Activated gamma-delta T cell treated with Interleukin-2 at 50 U/mL for 16 hours (primary cell): ENCODE measurements at places on chromosomes 11 and 22.
A peak's percentile ranks its signal among the peaks of the same experiment; 100 is the strongest.

DNA sequence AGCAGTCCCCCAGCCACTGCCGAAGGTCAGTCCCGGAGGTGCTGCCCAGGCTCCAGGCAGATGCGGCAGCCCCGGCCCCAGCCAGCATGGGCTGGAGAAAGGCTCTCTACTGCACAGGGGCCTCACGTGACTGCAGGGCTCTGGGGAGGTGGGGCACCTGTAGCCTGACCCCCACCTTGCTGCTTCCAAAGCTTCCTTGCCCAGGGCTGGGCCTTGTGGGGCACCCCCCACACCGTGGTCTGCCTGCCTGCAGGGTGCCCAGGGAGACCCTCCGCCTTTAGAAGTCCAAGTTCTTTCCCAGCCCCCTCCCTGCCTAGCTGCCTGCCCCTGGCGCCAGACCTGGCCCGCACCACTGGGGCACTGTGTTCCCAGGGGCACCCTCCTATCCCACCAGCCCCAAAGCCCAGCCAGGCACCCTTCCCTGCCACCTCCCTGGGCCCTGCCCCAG is 28.4 kb upstream of the TXNRD2 start:
- no peak for DNase-seq

DNA sequence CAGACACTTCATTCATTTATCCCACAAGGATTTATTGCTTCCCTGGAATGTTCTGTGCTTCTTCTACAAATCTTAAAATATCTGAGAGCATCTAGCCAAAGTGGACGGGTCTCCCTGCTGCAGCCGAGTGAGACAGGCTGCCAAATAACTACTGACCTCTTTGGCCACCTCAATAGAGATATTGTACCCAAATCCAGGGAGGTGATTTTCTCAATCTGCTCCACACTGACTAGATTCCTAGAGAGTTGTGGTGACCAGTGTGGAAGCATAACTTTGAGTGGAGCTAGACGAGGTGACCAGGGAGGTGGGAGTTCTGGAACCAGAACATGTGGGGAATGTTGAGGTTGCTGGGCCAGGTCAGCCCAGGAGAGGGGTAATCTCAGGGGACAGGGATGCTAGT is 77.5 kb downstream of the THAP12 start:
- DNase-seq, result no peak

DNA sequence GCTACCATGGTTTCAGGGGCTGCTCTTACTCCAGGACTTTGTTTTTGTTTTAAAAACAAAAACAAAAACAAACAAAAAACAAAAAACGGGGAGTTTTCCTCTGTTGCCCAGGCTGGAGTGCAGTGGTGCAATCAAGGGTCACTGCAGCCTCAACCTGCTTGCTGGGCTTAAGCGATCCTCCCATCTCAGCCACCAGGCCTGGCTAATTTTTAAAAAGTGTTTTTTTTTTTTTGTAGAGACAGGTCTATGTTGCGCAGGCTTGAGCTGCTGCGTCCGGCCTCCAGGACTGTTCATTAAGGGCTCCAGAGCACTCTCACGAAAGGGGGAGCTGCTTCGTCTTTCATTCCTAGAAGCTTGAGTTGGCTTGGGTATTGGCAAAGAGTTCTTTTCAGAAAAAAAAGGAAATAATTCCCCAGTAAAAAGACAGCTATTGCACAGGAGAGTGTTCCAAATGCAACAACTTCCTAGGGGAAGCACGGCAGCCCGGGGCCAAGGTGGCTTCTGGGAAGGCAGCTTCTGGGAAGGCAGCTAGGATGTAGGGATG is 78.5 kb downstream of the NAT10 start:
- no peak for DNase-seq

DNA sequence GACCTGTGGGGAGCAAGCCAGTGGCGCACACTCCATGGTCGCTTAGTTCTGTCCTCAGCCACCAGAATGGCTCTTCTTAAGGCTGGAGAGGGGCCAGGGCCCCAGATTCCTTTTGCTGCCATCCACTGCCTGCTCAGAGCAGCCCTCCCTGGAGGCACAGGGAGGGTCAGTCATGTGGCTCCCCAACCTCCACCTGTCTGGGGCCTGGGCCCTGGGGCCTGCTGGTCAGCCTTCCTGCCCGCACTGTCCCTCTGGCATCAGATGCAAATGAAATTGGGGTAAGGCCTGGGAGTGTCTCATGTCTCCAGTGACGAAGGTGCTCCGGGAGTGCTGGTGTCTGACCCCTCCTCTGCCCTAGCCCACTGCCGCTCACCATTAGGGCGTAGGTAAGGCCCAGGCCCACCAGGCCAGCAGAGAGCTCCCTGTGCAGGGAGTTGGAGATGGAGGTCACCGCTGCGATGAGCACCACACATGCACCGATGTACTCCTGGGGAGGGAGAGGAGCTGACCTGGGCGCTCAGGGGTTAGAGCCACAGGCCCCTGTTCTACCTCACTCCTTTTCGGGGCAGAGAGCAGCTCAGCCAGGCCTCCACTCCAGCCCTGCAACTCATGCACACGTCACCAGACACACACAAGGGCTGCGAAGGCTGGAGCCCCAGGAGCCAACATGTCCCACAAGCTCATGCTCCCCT is 9.0 kb upstream of the KCNJ11 start:
- no peak for DNase-seq

DNA sequence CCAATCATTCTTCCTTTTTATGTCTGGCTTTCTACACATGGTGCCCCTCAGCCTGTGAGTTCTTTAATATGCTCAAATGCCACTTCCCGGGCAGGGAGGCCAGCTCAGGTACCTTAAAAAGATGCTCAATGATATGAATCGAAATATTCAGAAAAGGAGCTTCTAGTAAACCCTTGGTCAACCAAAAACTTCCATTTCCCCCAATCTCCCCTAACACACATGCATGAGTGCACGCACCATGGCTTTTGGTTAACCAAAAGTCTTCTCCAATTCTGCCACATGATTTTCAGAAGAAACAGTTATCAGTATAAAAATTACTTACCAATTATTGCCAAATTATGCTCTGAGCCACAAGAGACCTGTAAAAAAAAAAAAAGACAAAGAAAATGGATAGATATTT is 135.0 kb downstream of the SERGEF start:
- no peak for DNase-seq

- DNase-seq, result no peak
Measured at GRCh38 chr11:16985297-16985696, 28.9 kb downstream of the PLEKHA7 start.

- no peak for DNase-seq
Measured at GRCh38 chr11:48041877-48042695, 61.7 kb downstream of the PTPRJ start.

- DNase-seq, result no peak
Measured at GRCh38 chr11:104799251-104799650, 99.0 kb downstream of the CASP12 start.

DNA sequence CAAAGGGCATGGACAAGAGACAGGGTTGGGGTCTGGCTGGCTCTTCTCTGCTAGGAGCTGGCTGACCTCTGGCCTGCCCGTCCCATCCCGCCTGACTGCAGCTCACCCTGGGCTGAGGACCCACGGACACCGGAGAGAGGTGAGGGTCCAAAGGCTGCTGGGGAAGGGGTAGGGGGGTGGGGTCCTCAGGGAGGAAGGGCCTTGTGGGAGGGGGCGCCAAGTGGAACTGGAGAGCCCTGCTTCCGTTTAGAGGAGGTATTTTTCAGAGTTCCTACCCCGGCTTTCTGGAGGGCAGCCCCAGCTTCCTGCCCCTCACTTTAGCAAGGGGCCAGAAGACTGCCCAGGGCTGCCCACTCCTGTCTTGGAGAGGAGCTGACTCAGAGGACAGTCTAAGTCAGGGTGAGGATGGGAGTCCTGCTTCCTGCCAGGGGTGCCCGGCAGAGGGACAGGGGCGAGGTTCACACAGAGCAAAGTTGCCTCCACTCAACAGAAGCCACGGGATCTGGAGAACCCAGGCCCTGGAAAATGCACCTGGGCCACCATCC is 7.1 kb downstream of the LARGE2 start:
- DNase-seq, result no peak

- peak; percentile 50 for DNase-seq
Measured at GRCh38 chr22:36384766-36385481, 2.8 kb downstream of the MYH9 start.

GRCh38 chr11:68150037-68150436 is 28.8 kb upstream of the CHKA start:
- DNase-seq, result no peak

- DNase-seq, result no peak
Measured at GRCh38 chr11:80860632-80861031, 1419.8 kb upstream of the TENM4 start.

- DNase-seq, result no peak
Measured at GRCh38 chr22:32932176-32932575, 126.0 kb downstream of the SYN3 start.

DNA sequence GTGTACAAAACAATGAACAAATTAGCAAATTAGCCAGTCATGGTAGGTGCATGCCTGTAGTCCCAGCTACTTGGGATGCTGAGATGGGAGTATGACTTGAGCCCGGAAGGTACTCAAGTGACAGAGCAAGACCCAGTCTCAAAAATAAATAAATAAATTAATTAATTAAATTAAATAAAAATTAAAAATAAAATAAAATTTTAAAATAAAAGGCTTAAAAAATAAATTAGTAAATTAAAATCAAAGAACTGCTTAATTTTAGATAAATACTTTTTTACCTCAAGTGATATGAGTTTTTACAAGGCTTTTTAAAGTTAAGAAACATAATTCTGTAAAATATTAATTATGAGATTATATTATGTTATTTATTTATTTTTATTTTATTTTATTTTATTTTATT is 50.9 kb upstream of the TSPAN18 start:
- no peak for DNase-seq

DNA sequence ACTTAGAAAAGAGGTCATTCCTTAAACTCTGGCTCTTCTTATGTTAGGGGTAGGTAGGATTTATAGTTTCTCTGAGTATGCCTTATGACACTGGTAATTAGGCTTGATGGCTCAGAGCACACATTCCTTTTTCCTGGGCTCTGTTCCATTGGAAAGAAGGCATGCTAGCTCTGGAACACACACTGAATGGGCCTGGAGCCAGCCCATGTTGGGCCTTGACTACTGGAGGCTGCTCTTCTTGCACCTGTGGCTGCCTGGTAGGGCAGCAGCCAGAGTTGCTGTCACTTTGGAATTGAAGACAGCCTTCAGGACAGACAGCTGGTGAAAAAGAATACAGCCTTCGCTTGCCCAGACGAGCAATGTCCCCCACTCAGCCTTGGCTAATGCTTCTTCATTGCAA is 18.2 kb downstream of the MCAM start:
- no peak for DNase-seq

DNA sequence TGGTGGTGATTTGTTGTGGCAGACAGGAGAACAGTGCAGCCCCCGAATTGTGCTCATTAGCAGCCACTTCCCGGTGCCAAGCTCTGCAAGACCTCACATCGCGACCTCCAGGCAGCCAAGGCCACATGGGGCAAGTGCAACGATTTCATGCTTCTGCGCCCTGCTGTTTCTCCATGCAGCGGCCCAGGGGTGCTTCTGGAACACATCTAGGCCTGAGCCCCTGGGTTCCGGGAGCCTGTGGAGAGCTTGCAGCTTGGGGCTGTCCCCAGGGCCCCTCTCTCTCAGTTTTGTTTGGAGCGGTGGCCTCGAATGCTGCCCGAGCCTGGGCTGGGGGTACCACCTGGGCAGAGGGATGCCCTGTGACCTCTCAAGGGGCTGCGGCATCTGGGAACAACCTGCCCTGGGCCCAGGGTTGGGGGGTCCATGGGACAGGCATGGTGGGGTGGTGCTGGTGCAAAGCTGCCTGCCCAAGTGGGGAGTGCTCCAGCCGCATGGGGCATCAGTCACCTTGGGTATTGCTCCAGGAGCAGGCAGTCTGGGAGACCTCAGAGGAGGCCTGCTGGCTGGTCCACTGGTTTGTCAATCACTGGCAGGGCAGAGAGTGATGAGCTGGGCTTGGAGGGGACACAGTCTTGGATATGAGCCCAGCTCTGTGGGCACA is 51.9 kb downstream of the TPCN2 start:
- DNase-seq, result no peak

DNA sequence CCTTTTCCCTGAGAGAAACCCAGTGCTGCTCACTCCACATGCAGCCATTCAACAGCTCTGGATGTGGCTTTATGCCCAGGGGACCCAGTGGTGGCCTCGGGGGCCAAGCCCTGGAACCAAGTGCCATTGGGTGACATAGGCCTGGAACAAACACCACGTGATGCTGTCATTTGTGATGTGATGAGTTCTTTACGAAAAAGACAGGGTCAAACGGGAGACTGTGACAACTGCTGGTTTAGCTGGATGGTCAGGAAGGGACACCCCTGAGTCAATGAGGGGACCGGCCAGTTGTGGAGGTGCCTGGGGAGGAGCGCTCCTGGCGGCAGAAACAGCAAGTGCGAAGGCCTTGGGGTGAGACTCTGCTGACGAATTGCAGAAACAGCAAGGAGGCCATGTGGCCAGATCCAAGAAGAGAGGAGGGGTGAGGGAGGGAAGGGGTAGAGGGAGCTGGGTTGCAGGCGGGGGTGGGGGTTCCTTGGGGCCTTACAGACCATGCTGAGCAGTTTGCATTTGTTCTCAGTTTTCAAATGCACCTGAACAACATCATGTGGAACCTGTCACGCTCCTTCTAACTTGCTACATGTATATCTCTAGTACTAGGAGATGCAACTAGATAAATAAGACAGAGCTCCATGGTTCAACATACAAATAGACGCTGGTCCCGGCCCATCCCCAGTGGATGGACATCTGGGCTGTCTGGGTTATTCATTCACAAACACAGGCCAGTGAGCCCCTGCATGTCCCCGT is 56.1 kb downstream of the IGLL5 start:
- no peak for DNase-seq

GRCh38 chr22:45006111-45006963 is 3.5 kb downstream of the PHF21B start:
- DNase-seq, result no peak

- DNase-seq, result no peak
Measured at GRCh38 chr22:32997295-32997694, 60.9 kb downstream of the SYN3 start.

DNA sequence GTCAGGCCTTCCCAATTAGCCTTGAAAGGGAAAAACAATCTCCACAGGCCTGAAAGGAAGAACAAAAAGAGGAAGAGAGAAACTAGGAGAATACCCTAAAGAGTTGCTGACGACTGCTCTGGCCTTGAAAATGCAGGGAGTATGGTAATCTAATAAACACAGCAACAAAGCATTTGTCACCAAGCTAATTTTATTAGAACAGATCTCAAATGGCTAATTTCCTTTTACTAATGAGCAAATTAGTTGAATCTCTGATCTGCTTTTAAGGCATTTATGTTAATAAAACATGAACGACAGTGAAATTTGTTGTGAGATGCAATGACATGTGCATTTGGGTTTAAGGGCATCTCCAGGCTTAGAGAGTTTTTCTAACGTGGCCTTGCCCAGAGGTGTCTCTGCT is 212.2 kb downstream of the BUD13 start:
- no peak for DNase-seq
